Activated CD8-positive, alpha-beta memory T cell treated with anti-CD3 and anti-CD28 coated beads, Interleukin-2, amount 50 U/mL, for 48 hours (primary cell): ENCODE measurements at places on chromosomes 13 and 19.

DNA sequence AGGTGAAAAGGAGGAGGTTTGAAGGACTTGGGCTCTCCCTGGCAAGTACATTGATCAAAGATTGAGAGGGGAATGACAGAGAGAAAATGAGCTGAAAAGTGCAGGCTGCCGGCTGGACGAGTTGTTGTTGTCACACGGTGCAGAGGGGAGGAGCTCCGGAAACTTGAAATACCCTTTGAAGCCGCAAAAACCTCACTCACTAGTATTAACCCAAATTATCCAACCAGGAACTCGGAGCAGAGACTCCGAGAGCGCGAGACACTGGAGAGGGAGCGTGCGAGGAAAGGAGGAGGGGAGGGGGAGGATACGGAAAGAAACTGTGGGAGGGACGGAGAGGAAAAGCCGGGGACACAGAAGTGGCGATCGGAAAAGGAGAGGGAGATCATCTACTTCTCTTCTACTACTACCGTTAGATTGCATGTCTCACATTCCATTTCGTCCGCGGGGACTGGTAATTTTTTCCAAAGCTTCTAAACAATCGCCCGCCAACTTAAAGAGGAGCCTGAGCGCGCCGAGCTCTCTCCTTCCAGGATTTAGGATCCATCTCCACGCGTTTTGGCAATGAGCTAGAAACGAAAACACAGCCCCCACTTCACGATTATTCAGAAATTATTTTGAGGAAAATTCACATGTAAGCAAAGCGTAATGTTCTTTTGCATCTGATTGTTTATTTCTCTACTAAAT is at the start of gene DACH1:
Gene DACH1 (minus strand): TSS at position 74 of the 684 bp plus-strand sequence.
- no peak for DNase-seq

DNA sequence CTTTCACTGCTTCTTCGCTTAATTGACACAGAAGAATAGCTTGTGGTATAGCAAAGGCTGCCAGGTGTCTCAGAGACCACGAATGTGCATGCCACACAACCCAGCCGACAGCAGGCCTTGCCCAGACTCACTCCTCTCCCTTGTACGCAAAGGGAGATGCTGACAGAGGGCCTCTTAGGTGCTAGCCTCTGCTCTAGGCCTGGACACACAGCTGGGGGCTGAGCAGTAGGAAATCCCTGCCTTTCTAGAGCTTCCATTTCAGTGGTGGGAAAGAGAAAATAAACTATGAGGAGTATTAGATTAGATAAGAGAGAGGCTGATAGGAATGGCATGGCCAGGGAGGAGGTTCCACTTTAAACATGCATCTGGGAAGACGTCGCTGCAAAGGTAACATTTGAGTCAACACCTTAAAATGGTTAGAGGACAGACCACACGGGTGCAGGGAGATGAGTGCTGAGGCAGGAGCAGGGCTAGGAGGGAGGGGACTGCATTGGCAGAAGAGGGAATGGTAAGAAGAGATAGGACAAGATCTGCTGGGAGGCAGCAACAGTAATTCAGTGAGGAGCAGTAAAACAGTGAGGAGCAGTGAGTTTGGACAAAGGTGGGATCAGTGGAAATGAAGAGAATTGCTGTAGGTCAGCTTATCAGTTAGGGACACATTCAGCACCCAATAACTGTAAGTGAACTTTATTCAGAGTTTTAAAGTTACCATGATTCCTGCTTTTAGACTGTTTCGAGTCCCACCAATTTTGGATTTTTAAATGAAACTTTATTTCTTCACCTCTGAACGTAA is 100.0 kb downstream of the RNF17 start:
- DNase-seq = no peak

DNA sequence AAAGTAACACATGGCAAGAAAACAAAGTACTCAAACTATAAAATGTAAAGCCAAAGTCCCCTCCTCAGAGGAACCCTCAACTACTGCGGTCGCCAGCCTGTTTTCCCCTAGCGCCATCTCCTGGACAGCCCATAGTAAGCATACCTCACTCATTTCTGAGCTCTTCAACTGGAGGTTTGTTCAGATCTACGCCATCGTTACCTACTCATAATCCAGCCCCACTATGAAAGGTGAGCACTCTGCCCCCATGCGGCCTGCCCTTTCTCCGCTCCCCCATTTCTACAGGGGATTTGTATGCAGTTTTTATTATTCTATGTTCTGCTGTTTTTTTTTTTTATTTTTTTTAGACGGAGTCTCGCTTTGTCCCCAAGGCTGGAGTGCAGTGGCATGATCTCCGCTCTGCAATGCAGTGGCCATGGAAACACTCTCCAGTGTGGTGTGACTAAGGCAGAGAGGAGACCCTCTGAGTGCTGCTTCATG is 26.2 kb downstream of the OPA3 start:
- DNase-seq = peak; percentile 72

DNA sequence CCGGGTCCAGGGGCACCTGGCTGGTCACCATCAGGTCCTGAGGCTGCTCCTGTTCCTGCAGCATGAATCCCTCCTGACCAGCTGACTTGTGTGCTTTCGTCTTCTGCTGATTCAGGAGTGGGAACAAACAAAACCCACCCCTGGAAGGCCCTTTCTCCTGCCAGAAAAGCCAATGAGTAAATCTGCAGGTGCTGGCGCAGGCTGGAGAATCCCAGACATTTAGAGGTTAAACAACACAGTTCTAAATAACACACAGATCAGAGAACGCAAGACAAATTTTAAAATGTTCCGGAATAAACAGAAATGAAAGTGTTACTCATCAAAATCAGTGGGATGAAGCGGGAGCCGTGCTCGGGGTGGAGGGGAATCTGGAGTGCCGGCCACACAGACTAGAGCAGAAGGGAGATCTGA is 60.6 kb upstream of the C13orf46 start:
- DNase-seq = no peak

GRCh38 chr19:46317339-46317738 is 20.5 kb downstream of the HIF3A start:
- no peak for DNase-seq

DNA sequence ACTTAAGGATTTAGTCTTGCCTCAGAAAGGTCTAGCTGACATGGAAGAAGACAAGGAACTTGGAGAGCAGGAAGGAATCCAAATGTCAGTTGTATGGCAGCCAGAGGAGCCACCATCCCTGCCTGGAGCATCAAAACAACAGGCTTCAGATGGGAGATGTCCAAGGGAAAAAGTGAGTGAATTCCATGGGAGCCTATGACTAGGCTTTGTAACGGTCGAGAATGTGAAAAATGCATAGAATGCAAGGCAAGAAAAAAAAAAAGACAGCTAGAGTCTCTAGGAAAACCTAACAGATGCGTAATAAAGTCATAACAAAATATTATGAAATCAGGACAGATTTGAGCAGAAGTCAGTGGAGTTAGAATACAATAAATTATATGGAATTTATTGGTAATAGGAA is 183.7 kb upstream of the LSM14A start:
- no peak for DNase-seq

DNA sequence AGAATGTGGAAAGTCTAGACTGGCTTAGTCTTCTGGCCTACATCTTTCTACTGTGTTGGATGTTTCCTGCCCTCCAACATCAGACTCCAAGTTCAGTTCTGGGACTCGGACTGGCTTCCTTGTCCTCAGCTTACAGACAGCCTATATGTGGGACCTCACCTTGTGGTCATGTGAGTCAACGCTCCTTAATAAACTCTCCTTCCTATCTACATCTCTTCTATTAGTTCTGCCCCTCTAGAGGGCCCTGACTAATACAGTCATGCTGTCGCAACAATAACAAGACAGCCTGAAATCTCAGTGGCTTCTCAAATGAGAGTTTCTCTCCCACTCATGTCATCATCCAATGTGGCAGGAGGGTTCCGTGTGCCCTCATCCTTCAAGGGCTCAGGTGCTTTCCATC is 347.8 kb downstream of the MZT1 start:
- DNase-seq = no peak

- no peak for DNase-seq
Observed at GRCh38 chr19:7224209-7224686, 70.0 kb downstream of the INSR start.

GRCh38 chr13:95050800-95051615 is 250.2 kb downstream of the ABCC4 start:
- DNase-seq = no peak

DNA sequence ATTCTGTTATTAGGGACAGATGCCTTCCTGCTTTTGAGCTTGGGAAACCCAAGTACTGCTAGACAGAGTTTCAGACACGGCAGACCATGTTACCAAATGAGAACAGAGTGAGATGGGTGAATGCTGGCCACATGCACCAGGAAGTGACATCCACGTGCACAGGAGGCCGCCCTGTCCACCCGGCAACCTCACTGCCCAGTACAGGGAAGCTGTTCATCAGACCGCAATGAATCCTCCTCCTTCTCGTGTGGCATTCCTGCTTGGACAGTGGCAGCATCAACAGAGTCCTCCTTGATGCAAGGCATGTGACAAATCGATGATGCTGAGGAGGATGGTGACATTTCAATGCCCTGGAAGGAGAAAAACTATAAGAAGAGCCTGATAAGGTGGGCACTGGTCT is 191.0 kb upstream of the SOX1 start:
- DNase-seq = peak; percentile 6

- no peak for DNase-seq
Observed at GRCh38 chr13:33303855-33304597, 18.5 kb upstream of the STARD13 start.

- no peak for DNase-seq
Observed at GRCh38 chr13:48770372-48770771, 116.6 kb downstream of the CYSLTR2 start.

GRCh38 chr19:34969721-34970120 is 5.7 kb upstream of the ZNF792 start:
- DNase-seq = no peak

- no peak for DNase-seq
Observed at GRCh38 chr13:73603646-73604045, 530.6 kb downstream of the KLF12 start.

GRCh38 chr13:110116072-110116487 is 190.9 kb downstream of the COL4A1 start:
- peak; percentile 84 for DNase-seq

DNA sequence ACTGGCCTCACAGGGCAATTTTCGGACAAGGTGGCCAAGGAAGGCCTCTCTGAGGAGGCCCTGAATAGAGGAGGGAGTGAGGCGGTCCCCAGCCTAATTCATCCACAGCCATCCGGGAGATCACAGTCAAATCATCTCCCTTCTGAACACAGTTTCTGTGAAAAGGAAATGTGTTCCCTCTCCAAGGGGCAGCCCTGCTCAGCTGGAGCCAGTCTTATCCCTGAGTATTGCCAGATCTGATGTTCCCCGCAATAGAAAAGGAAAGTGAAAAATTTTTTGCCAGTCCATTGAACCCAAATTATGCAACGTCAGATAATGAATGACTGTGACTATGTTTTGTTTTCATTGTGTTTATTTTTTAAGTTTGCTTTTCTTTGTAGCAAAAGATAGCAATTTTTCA is 125.9 kb downstream of the SIPA1L3 start:
- no peak for DNase-seq

DNA sequence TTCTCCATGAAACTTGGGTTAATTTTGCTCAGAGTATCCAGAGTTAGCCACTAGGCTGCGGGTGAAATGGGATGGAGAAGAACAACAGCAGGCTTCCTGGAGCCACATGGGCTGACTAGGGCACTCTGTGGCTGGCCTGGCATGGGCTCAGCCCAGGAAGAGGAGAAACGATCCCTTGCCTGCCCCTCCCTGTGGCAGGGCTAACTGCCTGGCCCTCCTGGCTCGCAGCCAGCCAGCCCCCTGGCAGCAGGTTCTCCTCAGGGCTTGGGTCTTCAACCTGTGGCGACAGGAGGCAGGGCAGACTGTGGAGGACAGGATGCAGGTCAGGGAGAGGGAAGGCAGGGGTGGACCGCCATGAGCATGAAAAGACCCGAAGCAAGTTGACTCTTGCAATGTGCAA is 78.7 kb upstream of the GPR183 start:
- peak; percentile 54 for DNase-seq

DNA sequence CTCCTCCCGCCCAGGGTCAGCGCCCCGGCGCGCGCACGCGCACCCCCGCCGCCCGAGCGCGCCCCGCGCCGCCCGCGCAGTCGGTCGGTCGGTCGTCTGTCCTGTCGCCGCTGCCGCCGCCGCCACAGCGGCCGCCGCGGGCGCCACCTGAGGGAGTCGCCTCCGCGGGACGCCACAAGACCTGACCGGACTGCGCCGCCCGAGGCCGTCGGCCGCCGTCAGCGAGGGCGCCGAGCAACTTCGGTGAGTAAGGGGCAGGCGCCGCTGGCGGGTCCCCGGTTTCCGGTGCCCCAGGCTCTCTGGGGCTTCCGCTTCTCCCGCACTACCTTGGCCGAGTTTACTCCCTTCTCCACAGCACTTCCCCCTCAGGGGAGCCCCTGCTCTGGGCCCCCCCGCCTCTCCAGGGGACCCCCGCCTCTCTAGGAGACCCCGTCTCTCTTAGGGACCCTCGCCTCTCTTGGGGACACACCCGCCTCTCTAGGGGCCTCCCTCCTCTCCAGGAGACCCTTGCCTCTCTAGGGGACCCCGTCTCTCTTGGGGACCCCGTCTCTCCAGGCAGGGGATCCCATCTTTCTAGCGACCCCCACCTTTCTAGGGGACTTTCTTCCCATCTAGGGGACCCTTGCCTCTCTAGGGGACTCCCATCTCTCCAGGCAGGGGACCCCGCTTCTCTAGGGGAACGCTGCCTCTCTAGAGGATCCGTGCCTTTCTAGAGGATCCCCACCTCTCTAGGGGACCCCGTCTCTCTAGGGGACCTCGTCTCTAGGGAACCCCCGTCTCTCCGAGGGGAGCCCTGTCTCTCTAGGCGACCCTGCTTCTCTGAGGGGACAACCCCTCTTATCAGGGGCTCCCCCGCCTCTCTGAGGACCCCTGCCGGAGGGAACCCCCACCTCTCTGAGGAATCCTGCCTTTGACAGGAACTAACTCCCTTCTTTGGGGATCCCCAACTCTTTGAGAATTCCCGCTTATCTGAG is 19.3 kb upstream of the GATAD2A start:
- DNase-seq = peak; percentile 82

- no peak for DNase-seq
Observed at GRCh38 chr13:25686831-25687470, 315.2 kb downstream of the ATP8A2 start.

GRCh38 chr13:20127562-20128458 is 33.0 kb downstream of the GJA3 start:
- DNase-seq = peak; percentile 78

DNA sequence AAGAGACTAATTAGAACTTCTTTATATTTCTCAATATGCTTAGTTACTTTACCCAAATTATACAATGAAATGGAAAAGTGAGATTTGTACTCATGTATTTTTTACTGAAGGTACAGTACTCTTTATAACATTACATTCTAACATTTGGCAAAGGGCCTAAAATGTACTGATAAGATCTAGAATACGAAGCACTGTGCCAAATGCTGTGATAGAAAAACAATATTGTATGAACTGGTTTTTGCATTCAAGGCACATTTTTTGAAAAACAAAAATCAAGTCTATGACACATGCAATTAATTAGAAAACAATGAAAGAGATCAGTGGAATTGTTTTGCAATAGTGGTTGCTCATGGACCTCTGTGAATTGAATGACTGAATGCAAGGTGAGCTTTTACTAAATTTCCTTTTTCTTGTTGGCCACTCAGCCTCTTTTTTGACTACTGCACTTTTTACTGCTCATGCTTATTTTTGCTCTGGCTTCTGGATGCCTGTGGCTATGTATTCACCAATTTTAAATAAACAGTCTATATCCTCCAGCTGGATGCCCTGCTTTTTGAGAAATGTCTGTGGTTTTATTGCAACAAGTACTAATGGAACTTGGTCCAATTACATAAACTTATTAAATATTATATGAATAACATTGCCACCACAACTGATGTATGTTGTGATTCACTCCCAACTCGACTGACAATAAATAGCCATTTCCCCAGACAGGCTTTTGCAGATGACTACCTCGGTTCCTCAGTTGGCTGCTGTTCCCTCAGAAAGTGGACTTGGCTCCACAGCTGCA is 41.4 kb upstream of the OBI1 start:
- no peak for DNase-seq

GRCh38 chr13:86960876-86961275 is 710.3 kb upstream of the SLITRK5 start:
- DNase-seq = no peak
